Cerebellar cortex (tissue), 1 donor: ENCODE measurements at places on chromosomes 7 and 10.

GRCh38 chr7:2582006-2582735 is 23.4 kb downstream of the IQCE start:
- DNase-seq: no peak

GRCh38 chr10:47025253-47025539 is 114.0 kb downstream of the PTPN20 start:
- DNase-seq: no peak

DNA sequence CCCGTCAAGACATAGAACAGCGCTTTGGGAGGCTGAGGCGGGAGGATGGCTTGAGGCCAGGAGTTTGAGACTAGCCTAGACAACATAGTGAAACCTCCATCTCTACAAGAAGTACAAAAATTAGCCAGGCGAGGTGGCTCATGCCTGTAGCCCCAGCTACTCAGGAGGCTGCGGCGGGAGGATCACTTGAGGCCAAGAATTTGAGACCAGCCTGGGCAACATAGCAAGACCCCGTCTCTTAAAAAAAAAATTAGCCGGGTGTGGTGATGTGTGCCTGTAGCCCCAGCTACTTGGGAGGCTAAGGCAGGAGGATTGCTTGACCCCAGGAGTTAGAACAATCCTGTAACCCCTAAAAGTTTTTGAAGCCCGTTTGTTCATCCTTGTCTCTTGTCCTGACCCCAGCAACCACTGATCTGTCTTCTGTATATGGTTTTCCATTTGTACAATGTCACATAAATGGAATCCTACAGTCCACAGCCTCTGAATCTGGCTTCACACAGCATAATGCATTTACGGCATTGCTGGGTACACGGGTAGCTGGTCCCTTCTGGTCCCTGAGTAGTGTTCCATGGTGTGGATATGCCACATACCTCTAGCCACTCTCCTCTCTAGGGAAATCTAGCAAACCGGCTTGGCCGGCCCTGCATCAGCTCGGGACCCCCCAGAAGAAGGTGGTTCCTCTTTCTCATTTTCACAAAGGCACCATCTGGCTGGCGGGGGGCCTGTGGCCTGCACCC is 8.4 kb downstream of the GTF2IRD1 start:
- DNase-seq: no peak

DNA sequence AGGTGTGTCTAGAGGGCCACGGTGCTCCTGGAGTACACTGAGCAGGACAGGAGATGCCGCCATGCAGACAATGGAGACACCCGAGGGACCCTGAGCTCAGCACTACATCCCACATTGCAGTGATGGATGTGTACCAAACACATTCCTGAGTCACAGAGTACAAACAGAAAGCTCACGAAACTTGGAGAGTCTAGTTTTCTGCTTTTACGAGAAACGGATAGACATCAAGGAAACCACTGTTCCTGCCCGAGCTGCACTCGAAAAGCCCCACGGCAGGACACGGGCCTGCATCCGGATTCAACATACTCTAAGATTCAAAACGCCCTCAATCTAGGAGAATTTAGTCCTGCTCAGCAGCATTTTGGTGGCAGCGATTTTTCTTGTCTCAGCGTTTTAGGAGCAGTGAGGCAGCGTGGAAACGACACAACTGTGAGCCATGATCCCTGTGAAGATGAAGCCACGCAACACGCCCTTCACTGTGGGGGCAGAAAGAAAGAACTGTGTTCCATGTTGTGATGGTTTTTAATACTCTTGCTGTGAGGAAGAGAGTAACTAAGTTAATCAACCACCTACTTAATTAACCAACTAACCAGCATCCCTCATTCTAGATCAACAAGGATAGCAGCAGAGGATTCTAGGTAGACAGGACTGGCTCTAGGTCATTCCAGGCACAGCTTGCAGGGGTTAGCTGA is 3.2 kb downstream of the TNS3 start:
- no peak for DNase-seq

DNA sequence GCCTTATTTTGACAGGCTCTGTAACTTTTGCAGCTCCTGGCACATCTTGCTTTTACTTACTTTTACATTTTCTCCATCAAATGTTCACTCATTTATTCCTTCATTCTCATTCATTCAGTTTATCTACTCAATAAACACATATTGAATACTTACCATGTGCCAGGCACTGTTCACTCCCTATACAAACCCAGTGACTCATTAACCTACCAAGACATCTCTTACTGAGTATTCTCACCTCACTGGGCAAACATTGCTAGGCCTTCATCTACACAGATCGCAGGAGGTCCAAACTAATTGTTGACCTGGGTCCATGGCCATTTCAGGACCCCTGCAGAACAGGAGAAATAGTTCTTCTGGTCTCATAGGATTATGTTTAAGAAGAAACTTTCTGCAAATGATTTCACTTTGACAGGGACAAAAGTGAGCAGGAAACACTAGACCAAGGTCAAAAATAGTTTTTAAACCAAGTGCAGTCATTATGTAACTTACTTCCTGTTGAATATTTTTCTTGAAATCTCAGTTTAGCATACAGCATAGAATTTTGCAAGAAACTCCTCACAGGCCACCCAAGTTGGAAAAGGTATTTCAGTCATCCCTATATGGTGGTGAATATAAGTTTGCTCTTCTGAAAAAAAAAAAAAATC is 17.6 kb downstream of the SLC26A4 start:
- DNase-seq: no peak

DNA sequence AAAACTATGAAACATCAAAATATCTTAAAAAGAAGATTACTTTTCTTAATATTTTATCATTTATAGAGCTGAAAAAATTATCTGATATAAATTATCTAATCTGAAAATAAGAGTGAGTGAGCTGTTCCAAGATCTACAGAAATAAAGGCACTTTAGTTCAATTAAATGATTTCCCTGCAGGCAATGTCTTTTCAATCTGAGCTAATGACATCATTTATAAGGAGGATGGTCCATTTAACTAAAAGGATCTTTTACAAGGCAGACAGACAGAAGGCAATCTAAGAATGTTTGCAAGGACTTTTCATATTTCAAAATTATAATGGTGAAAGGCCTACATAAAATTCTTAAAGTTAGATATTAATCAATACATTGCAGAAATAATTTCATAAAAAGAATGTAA is 71.8 kb downstream of the SKAP2 start:
- no peak for DNase-seq

- no peak for DNase-seq
Measured at GRCh38 chr10:76033457-76034196, 602.2 kb downstream of the LRMDA start.

GRCh38 chr10:86734207-86734988 is 22.0 kb upstream of the BMPR1A start:
- no peak for DNase-seq

DNA sequence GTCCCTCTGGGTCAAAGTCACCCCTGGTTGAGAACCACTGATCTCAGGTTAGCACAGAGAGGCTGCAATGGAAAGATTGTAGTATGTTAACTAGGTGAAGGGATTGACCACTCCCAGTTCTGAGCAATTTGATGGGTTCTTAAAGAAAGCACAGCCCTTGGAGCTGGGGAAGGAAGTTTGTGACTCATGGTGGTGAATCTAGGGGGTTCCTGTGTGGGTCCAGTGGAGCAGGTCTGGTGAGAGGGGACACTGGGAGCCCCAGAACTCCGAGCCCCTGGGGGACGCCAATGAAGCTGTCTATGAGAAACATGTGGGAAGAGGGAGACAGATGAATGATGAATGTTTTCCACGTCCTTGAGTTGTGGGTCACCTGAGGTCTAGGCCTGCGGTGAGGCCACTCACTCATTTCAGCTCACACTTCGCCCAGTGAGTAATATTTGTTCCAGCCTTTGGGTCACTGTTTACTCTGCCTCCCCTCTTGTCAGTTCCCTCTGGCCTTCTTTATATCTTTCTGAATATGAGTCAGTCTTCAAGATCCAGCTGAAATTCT is 341.9 kb downstream of the LRMDA start:
- no peak for DNase-seq

DNA sequence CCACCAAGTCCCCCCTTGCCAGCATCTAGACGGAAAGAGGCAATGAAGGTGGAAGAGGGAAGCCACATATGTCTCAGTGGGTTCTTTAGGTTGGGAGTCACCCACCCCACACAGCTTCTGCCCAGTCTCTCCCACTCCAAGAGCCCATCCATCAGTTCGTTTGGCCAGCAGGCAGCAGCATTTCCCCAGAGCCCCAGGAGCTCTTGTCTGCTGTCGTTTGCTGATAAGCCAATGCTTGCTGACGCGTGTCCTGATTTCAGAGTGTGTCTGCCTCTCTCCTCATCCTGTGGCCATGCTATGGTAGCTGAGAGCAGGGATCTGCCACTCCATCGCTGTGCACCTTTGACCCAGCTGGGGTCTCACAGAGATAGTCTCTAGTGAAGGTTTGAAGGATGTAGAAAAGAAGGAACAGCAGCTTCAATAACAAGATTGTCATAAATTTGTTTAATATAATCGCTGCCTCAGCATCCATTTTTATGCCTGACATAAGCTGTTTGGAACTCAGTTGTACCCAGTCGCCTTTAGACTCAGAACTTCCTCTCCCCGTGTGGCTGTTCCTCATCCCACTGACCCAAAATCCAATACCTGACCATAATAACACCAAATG is 39.4 kb upstream of the GDF10 start:
- DNase-seq: peak; percentile 9

GRCh38 chr10:54363390-54363789 is 437.6 kb downstream of the PCDH15 start:
- no peak for DNase-seq

DNA sequence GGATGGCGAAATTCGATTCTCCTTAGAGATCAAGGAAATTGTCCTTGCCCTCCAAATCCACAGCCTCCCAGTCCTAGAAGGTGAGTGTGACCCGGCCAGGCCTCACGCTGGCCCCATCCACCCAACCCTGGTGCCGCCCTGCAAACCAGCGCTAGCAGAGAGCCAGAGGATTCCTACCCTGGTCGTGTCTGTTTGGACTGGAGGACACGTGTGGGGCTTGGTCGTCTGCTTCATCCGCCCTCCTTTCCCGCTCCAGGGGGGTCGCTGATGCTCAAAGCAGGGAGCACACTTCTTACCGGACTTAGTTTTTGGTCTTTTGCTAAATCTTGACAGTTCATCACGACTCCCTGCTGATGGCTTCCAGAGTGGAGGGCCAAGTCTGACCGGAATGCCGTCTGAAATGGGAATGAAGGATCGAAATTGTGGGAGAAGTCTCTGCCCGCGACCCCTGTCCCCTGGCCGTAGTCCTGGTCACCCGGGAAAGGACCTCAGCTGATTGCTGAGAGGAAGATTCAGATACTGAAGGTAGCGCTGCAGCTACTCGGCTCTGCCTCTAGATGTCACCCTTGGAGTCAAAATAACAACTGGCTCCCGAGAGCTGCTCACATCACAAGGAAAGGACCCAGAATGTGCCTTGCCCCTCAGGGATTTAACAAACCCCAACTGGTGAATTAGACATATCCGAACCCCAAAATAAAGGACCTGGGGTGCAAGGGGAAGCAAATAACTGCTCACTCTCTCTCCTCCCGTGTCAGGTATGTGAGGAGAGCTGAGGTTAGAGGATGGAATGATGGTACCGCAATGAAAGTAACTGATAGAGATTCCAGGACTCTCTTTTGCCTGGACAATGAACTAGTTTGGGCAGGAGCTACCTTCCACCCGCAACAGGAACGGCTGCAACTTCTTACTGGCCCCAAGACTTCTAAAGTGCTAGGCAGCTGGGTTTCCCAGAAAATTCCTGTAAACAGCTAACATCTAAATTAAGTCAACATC is 23.5 kb upstream of the ORC5 start:
- peak; percentile 74 for DNase-seq

GRCh38 chr7:81404669-81405068 is 365.2 kb downstream of the HGF start:
- no peak for DNase-seq

GRCh38 chr10:95289003-95289920 is 1.5 kb downstream of the PDLIM1 start:
- no peak for DNase-seq

- DNase-seq: peak; percentile 33
Measured at GRCh38 chr10:94630017-94630688, 53.4 kb upstream of the CYP2C18 start.

DNA sequence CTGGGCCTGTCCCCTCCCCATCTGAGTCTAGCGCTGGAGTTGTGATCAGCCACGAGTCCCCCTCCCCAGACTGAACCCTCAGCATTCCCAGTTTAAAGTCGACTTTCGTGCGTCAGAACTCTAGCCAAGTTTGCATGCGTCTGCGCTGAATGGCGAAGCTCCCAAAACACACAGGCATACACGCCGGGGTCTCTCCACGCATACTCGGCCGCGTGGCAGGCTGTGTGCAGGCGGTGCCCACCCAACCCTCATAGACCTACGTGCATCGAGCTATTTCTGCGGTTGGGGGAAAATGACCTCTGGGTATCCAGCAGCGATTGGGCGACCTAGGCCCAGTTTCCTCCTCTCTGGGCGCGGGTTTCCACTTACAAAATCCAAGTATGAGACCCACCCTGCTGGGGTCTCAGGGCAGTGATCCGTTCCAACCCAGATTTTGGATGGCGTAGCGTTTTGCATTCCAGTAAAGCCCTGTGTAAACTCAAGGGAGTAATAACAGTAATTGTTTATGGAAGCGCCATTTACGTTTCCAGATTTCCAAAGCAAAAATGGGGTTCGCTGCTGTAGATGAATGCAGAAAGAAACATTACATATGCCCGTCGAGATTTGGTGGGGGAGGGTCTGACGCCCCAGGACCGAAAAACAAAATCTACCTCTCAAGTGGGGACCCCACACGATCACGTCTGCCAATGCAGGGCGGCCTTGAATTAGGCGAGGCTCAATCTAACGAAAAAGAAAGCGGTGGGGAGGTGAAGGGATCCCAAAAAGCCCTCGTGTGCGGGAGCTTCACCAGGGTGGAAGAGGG is 2.0 kb upstream of the HMX3 start:
- DNase-seq: no peak

- DNase-seq: no peak
Measured at GRCh38 chr7:114181280-114181679, 233.3 kb upstream of the FOXP2 start.

DNA sequence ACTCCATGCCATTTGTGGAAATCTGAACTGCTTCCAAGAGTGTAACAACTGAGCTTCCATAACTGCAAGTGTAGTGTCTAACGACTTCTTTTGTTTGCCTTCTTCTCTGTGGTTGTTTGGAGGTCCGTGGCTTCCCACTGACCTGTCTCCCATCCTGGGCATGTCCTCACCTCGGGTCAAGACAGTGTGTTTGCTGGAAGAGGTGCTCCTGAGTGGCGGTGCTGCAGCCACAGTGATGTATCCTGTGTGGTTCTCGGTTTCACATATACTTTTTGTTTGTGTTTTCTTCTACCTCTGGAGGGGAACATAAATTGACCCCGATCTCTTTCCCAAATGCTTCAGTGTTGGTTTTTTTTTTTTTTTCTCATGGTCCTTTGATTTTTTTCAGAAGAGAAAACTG is 84.7 kb upstream of the NPVF start:
- DNase-seq: no peak

GRCh38 chr7:2403718-2404648 is 572 bp downstream of the CHST12 start:
- peak; percentile 44 for DNase-seq

DNA sequence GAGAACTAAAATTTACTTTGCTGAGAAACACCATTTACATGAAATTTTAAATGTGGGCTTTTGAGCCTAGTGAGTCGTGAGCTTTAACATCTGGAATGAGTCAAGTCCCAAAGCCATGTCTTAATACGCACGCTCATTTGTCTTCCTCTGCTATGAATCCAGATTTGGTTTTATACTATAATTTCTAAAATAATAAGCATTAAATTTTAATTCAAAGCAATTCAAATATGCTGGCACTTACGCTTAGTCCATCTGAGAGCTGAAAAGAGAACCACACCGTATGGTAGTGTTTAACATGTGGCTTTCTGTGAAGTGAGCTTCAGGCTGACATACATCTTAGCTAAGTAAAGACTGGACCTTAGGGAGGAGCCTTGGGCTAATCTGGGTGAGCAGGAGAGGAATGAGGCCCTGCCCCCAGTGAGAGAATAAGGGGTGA is 52.2 kb downstream of the CUBN start:
- no peak for DNase-seq

- DNase-seq: no peak
Measured at GRCh38 chr10:46514899-46515298, 41.6 kb downstream of the GPRIN2 start.
